ENCODE measurements at places on chromosomes 7 and 10.

DNA sequence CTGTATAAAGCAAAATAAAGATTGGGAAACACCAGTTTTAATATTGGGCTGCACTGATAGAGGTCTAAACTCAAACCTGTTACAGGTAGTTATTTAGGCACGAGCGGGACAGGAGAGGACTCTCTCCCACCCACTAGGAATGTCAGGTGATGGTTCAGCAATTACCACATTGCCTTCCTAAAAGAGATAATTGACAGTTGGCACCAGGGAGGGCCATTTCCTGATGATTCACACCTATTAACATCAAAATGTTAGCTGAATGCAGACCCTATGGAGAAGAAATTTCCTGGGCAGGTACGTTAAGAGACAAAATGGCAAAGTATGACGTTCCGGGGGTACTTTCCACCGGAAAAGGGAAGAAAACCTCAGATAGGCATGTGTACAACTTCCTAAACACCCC is 272.6 kb downstream of the SDHAF3 start:
- DNase-seq: no peak

DNA sequence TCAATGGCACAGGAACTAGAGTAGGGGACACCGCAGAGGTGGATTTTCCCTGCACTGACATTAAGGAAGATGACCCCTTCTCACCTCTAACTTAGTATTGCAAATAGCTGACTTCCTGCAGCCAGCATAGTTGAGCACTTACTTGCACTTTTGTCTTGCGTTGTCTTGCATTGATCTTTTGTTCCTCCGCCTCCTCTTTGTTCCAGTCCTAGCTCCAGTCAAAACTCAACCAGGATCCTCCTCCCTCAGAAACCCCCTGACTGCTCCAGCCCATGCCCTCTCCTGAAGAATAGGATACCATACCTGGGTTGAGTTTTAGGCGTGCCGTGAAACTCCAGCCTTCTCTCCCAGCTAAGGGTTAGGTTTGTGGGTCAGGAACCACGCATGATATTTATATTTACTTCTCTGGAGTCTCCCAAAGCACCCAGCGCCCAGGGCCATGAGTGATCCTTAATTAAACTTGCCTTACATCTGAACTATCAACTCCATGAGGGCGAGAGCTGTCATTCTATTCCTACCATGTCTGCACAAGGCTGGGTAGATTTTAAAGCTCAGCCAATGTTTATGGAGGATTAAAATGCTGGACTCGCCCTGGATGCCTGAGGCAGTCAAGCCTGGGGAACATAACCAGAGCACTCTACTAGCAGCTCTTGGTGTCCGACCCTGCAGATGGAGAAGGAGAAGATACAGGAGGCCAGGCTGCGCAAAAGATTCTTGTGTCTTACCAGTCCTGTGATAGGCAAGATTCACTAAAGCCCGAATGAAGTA is 14.1 kb downstream of the ZNF467 start:
- DNase-seq: no peak

GRCh38 chr10:35463105-35463867 is 127.0 kb downstream of the CCNY start:
- no peak for DNase-seq

GRCh38 chr7:140389445-140389844 is 8.9 kb downstream of the SLC37A3 start:
- no peak for DNase-seq

GRCh38 chr7:100126239-100126930 is 382 bp upstream of the MBLAC1 start:
- DNase-seq: no peak

- DNase-seq: no peak
Measured at GRCh38 chr10:26881600-26882331, 21.0 kb upstream of the ABI1 start.

GRCh38 chr10:110527731-110528171 is 30.0 kb downstream of the DUSP5 start:
- DNase-seq: no peak

DNA sequence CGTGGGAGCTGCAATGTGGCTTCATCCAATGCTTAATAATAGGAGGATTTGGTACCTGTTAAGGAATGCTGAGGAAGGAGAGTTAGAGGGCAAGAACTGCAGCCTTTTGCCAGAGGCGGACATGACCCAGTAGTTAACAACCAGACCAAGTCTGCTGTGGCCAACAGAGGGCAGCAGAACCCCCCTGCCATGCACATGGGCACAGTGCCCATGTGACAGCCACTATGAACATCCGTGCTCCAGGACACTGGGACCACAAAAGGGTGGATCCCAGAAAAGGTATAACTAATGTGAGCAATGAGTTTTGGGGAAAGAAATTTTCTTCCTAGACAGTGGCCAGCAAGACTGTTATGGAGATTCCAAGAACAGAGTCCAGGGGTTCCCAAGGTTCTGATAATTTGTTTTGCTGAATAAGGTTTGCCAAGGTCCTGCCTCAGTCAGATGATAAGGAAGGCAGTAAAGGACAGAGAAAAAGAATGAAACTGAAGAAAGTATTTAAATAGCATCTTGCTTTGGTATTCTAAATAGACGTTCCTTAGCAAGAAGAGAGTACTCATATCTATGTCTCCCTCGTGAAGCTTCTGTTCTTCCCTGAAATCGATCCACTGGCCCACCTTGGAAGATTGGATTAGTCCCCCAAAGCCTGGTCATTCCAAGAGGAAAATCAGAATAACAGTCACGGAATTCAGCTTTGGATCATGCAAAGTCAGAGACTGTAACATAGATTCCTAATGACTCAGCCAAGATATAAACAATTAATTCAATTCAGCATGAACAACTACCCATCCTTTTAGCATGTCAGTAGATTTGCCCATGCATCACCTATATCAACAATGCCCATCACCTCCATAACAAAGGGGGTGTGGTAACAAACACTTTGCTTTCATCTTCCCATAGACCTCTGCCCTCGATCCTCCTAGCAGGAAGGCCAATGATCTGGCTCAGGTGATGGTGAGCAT is 56.0 kb downstream of the LGI1 start:
- no peak for DNase-seq

- DNase-seq: no peak
Measured at GRCh38 chr7:18202315-18203045, 174.8 kb upstream of the PRPS1L1 start.

DNA sequence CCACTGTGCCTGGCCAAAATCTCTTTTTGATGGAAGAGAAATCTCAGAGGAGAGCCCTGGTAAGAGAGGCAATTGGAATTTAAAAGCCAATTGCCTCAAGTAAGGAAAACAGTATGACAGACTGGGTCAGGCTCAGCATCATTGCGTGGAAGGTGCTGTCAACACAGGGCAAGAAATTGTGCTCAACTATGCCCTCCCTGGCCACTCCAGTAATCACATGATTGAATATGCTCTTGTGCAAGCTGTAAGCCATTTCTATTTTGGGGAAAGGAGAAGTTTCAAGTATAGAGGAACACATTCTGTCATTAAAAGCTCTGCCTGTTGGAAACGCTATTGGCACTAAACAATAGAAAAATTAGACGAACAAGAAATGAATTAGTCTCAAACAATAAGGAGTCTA is 1127.7 kb downstream of the REEP3 start:
- no peak for DNase-seq

DNA sequence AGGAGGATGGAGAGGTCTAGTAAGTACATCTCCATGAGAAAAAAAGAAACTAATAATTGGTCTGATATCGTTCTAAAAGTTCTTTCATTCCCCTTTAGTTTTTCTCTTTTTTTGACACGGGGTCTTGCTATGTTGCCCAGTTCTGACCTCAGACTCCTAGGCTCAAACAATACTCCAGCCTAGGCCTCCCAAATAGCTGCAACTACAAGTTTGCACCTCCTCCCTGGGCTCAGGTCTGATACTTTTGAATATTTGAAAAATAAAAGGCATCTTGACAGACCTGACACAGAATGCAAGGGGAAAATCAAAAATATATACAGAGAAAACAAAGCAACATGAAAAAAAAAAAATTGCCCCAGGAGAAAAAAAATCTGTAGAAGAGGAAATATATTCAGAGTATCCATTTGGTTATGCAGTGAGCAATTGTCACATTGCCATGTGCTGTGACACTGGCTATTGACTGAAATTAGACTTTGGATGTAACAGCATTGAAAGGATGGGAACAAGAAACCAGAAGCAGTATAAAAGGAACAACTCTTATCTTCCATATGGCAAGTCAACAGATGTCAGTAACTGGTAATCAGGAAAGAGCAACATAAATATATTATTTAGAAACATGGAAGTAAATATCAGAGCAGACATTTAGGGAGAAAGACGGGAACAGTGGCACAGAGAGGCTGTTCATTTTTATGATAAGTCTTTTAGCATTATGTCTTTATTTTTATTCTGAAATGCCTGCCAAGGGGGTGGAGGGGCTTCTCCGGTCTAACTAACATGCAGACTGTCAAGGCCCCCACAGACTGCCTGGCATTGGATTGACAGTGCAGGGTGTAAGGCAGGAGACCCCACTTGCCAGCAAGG is 408.4 kb downstream of the PARD3 start:
- no peak for DNase-seq

- DNase-seq: no peak
Measured at GRCh38 chr7:69564454-69565417, 33.5 kb upstream of the AUTS2 start.

DNA sequence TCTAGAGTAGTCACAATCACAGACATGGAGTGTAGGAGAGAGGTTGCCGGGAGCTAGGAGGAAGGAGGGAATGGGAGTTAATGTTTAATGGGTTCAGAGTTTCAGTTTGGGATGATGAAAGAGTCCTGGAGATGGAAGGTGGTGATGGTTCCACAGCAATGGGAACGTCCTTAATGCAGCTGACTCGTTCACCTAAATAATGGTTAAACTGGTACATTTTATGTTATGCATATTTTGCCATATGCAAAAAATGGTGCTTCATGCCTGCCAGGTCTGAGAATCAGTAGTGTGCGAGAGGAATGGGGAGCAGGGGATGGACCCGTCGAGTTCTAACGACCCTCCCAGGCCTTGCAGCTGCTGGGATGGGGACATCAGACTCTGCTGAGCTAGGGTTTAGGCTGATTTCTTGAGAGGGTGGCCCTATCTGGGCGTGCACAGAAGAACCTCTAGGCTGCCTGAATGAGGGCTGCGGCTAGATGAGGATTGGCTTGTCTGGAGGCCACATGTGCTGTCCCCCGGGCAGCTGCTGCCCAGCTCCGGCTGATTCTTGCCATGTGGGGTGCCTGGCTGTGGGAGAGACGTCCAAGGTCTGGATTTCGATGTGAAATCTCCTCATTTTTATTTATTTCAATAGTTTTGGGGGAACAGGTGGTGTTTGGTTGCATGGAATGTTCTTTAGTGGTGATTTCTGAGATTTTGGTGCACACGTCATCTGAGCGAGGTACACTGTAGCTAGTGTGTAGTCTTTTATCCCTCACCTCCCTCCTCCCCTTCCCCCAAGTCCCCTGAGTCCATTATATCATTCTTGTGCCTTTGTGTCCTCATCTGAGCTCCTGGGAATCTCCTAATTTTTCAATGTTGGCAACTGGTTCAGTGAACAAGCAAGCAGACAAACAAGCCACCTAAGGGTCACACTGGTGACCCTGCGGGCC is 116.0 kb downstream of the GRK5 start:
- no peak for DNase-seq

- no peak for DNase-seq
Measured at GRCh38 chr10:131158695-131159094, 152.8 kb downstream of the TCERG1L start.

- DNase-seq: no peak
Measured at GRCh38 chr7:47535035-47535703, 46.7 kb downstream of the TNS3 start.

DNA sequence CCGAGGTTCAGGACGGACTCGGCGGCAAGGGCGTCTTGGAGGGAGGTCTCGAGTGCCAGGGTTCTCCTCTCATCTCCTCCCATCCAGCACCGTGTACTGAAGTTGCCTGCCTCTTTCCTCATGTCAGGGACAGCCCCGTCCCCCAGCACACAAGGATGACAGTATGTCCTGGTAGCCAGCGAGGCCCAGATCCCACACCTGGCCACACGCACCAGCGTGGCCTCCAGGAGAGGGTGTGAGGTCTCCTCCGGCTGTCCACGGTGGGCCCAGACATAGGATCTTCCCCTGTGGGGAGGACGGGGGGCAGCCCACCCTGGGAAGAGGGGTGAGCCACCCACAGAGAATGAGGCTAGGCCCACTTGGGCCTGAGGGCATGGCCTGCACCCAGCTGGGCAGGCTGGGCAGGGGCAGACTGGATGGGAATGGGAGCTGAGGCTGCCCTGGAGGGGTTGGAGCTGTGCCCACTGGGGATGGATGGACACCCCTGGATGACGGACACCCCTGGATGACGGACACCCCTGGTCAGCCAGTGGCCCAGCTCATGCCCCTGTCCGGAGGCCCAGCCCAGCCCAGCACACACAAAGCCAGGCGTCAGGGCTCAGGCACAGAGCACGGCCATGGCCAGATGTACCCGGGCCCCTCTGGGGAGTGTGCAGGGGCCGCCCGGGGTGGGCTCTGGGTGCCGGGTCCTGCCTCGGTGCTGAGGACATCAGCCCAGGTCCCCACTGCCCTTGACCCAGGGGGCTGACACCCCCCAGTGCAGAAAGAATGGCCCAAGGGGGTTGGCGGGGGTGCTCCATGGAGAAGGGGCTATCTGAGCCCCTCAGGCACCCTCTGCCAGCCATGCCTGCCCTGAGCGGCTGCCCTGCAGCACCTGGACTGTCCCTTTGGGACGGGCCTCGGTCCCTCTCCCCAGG is 30.9 kb upstream of the CFAP46 start:
- DNase-seq: no peak

GRCh38 chr7:157022681-157023588 is 12.5 kb upstream of the MNX1 start:
- DNase-seq: no peak

DNA sequence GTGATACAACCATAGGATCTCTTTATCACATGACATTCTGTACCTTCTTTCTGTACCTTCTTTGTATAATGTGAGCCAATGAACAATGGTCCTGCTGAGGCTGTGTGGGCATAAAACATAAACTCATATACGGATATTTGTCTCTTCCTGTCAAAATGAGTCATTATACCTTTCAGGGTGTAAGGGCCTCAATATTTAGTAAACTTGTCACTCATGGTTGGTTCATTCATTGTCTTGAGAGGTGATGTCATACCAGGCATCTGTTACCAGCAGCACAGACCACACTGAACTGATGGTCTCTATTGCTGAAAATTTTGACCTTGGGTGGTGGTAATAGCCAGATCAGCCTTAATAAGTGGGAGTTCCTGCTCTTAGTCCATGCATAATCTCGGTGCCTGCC is 287.6 kb upstream of the TPK1 start:
- no peak for DNase-seq

GRCh38 chr7:150307904-150308303 is 15.3 kb upstream of the LRRC61 start:
- no peak for DNase-seq

DNA sequence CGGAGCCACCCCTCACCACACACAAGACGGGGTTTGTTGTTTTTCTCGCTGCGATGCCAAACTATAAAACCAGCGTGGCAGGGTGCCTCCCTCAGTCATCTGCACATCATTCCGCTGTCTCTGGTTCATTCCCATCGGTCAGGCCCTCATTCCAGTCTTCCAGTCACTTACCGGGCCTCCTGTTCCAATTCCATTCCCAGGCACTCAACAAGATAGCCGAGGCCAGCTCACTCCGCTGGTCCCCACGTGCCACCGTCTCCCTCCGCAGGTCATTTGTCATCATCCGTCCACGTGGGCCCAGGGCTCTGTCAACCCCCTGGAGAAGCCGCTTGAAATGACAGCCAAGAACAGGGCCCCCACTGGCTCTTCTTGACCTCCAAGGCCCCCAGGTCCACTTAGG is 6.1 kb upstream of the TMEM184A start:
- DNase-seq: no peak

Measured in esophagus squamous epithelium (tissue), 5 donors.